Suppressor macrophage treated with lipopolysaccharide for 1 hour (primary cell): ENCODE measurements at places on chromosomes 2 and 18.

GRCh38 chr2:99879481-99879880 is 262.9 kb downstream of the AFF3 start:
- DNase-seq, result no peak

DNA sequence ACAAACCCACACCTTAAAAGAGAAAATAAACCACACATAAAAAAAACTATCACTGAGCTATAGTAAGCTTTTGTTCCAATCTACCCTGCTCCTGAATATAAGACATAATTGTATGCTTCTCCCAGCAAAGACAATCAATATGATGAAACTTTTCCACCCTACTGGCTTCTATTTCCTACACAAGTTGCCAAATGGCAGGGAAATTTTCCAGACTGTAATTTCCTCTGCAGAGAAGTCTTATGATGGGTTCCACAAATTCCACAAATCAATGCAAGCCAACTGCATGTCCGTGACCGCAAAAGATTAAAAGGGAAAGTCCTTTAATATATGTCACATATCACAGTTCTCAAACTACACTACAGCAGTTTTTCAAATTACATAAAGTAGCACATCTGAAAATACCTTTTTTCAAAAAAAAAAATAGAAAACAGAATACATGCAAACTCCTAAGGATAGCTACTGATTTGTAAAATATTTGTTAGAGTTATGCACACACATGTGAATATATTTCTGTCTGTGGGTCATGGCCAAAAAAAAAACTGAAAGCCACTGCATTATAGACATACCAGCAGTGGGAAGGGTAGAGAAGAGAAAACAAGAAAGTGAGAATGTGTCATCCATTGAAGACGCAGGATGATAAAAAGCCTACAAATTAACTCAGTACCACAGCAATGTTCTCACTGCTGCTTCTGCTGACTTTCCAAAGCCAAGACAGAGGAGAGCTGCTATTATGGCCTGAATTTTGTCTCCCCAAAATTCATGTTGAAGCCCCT is 61.4 kb downstream of the RPL31 start:
- no peak for DNase-seq

DNA sequence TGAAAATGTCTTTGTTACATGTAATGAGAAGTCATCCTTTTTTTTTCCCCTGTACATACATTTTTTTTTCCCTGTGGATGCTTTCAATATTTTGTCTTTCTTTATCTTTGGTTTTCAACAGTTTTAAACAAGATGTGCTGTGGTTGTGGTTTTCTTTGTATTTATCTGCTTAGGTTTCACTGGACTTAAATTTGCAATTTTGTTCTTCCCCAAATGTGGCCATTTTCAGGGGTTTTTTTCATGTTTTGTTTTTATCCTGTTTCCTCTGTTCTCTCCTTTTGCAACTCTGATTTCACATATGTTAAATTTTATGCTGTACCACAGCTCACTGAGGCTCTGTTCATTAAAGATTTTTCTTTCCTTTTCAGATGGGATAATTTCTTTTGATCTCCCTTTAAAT is 41.7 kb downstream of the GALNT1 start:
- DNase-seq, result peak; percentile 39

DNA sequence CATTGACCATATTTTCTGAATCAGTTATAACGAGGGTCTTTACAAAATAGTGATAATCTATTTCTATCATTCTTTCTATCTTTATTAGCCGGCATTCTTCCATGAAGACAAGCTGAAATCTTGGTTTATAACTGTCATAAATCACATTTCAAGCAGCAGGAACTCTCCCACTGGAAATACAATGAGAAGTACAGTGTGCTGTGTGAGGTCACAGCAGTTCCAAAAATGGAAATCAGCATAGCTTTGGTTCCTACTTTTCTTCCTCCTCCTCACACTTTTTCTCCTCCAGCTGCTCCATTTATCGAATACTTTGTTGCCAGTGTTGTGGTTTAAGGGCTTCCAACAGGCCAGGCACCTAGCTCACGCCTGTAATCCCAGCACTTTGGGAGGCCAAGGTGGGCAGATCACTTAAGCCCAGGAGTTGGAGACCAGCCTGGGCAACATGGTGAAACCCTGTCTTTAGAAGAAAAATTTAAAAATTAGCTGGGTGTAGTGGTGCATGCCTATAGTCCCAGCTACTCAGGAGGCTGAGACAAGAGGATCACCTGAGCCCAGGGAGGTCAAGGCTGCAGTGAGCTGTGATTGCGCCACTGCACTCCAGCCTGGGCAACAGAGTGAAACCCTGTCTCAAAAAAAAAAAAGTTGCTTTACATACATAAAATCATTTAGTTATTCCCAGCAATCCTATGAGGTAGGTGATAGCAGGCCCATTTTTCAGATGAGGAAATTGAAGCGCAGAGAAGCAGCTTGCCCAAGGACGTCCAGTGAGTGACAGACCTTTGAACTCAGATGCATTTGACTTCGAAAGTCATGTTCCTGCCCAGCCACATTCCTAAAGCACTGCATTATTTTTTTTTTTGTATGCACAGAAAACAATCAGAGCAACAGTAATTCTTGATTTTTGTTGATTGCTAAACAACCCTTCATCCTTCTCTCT is 34.0 kb upstream of the GPR55 start:
- peak; percentile 40 for DNase-seq

- DNase-seq, result no peak
These were observed 17.9 kb downstream of the CYP26B1 start for GRCh38 chr2:72129681-72130340.

- DNase-seq, result peak; percentile 86
These were observed 6.4 kb upstream of the PSD4 start for GRCh38 chr2:113167115-113167932.

DNA sequence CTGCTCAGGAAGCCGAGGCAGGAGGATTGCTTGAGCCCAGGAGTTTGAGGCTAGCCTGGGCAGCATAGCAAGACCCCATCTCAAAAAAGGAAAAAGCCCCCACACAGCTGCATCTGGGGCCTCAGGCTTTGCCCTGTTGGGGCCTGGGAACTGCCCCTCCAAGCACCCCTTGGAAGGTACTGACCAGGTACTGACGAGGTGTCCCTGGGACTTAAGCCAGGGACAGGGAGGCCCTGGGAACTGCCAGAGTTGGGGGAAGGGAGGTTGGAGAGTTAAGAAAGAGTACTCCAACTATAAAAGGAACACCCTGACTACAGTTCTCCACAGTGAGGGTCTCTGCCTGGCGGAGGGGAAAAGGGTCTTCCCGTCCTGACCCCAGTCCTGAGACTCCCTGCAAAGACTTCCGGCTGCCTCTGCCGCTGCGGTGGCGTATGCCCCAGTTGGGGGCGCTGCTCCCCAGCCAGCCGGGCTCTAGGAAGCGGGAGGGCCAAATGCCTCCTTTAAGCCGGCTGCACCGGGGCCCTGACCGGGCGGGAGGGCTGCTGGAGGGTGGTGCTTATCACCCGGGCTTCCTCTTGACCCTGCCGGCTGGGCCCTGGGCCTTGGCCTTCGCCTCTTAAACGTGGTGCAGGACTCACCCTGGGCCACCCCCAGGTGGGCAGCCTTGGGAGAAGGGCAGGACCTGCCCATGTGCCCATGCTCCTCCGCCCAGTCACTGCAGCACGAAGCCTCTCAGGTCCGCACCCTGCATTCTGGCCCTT is 12.8 kb downstream of the SLC30A3 start:
- peak; percentile 67 for DNase-seq

GRCh38 chr2:202883987-202884675 is 12.6 kb upstream of the ICA1L start:
- DNase-seq, result peak; percentile 45

DNA sequence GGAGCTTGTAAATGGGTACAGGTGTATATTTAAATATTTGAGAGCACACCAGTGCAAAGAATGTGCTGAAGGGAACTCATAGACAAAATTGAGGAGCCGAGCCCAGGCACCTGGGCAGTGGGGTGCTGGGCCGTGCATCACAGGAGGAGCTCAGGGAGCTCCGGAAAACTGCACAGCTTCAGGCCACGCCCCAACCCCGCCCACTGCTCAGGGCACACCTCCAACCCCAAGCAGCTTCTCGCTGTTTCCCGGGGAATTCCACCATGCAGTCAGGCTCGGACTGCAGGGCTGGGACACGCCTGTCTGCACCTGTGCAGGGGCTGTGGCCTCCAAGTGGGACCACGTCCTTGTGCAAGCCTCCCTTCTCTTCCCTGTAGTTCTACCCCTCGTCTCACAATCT is 243.0 kb downstream of the HDAC4 start:
- no peak for DNase-seq

- no peak for DNase-seq
These were observed 37.4 kb downstream of the NCKAP1 start for GRCh38 chr2:183000846-183001245.

DNA sequence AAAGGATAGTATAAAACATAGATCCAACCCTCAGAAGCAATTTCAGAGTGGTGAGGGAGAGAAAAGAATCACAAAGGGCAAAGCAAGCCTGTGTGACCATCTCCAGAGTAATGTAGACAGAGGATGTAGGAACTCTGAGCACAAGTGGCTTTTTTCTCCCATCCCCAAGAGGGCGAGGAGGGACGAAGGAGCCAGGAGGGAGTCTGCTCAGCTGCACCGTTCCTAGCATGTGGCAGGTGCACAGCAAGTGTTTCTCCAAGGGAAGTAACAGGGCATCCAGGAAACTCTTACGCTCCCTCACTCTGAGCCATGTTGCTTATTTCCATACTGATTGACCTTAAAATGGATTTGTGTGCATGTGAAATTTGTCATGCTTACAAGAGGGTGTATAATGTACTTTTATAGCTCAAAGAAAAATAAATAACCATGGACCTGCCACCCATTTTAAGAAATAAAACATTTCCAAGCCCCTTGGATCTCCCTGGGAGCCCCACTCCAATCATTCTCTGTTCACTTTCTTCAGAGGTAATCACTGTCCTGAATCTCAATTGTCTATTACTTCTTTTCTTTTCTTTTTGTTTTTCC is 37.8 kb upstream of the SEC11C start:
- DNase-seq, result no peak

- DNase-seq, result peak; percentile 73
These were observed 13.3 kb downstream of the LGALSL start for GRCh38 chr2:64467096-64467843.

GRCh38 chr2:229896857-229897256 is 25.0 kb downstream of the TRIP12 start:
- DNase-seq, result no peak

GRCh38 chr18:26999797-27000196 is 134.3 kb upstream of the AQP4 start:
- no peak for DNase-seq

DNA sequence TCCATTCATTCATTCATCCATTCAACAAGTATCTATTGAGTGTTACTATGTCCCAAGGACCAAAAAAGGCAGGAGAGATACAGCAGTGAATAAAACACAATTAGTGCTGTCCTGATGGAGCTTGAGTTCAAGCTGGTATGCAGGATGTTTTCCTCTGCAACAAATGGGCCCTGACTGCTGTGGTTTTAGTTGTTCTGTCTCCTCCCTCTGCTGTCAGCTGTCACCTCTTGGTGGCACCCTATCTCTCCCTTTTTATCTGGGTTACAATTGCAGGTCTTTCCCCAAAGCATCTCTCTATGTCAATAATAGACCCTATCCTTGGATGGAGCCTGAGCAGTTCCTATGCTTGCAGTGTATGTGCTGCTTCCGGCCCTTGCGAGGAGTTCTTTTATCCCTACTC is 304.8 kb downstream of the PDE11A start:
- no peak for DNase-seq

GRCh38 chr18:26575865-26576217 is 27.5 kb upstream of the KCTD1 start:
- DNase-seq, result no peak

- DNase-seq, result no peak
These were observed 27.7 kb upstream of the KDM3A start for GRCh38 chr2:86413296-86414094.

- DNase-seq, result no peak
These were observed 108.1 kb downstream of the FTCDNL1 start for GRCh38 chr2:199742884-199743283.

DNA sequence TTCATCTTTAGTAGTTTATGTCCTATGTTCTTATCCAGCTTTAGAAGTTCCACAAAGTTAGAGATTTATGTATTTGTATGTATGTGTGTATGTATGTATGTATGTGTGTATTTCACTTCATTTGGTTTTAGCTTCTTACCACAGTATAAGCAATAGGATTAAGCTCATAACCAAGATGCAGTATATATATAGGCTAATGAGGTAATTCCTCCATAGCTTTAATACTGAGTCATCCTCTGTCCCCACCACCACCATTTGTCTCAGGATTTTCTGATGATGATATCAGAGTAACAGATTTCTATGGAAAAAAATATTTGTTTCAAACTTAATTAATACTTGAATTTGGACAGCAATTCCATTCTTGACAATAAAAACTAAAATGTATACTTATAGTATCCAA is 159.2 kb downstream of the SOX11 start:
- DNase-seq, result no peak

DNA sequence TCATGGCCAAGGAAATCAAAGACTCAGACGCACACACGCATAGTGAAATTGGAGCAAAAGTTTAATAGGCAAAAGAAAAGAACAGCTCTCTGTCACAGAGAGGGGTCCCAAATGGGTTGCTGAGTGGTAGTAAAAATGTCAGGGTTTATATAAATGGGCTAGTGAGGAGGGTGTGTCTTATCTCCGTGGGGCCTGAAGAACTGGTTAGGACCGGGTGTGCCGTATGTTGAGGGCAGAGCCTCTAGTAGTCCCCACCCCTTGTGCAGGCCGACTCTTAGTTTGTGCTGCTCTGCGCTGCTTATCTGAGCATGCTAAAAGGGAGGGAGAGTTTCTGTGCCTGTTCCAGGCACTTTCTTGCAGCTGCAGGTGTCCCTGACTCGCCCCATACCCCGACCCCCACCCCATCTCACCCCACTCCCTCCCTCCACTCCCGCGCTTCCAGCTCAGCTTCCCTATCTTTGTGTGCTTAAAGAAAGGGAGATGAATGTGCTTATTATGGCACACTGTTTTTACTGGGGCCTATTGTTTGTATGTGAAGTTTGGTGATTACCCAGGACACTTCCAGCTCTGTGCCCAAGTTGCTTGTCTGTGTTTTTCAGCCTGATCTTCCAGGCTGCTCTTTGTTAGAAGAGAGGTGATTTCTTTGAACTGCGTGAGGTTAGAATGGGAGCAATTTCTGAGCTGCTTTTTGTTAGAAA is 167.4 kb downstream of the SPAG16 start:
- no peak for DNase-seq

DNA sequence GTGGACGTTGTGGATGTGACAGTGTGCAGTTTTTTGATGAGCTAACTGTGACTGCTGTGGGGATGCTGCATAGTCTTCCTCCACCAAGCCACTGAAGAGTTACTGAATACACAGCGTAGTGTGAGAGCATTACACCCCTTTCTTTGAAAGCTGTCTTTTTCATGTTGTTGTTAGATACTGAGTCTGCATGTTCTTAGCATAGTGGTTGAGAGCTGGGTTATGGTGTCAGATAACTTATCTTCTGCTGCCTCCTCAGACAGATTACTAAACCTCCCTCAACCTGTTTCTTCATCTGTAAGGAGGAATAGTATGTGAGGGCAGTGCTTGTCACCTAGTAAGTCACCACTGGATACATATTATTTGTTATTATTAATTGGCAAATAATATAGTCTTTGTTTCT is 63.2 kb downstream of the CEP192 start:
- no peak for DNase-seq

DNA sequence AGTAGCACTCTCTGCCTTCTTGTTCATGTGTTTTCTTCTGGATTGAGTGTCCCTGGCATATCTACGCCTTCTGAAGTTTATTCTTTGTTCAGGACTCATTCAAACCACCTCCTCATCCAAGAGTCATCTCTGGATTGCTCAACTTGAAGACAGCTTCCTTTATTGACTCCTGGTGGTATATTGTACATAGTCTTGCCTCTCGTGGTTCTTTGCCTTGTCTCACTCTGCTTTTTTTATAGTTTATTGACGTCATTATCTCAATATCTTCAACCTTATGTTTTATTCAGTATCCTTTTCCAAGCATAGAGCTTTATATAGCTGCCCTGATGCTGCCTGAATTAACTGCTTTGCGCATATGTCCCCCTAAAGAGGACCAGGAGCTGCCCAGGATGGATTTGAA is 161.7 kb downstream of the INSIG2 start:
- DNase-seq, result peak; percentile 15
